ENCODE measurements at places on chromosomes 4 and X.

DNA sequence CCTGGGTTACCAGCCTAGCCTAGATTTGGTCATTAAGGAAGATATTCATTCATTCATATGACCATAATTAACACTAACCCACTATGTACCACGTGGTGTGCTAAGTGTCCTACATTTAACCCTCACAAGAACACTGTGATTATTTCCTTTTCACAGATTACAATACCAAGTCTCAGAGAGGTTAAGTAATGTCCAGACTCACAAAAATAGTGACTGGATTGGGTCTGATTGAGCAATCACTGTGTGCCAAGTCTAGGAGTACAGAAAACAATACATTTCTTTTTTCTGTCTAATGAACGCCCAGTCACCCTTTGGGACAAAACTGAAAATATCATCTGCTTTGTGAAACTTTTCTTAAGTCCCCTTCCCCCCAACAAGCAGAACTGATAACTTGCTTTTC lies 7.6 kb upstream of the DLG3 start:
- DNase-seq: no peak

- no peak for DNase-seq
Observed at GRCh38 chrX:155027509-155028066, 944 bp downstream of the FUNDC2 start.

- DNase-seq: no peak
Observed at GRCh38 chr4:110905367-110905766, 282.5 kb upstream of the PITX2 start.

GRCh38 chr4:129748991-129749390 lies 653.0 kb downstream of the C4orf33 start:
- DNase-seq: no peak

- DNase-seq: no peak
Observed at GRCh38 chr4:108488865-108489264, 131.5 kb upstream of the RPL34 start.

DNA sequence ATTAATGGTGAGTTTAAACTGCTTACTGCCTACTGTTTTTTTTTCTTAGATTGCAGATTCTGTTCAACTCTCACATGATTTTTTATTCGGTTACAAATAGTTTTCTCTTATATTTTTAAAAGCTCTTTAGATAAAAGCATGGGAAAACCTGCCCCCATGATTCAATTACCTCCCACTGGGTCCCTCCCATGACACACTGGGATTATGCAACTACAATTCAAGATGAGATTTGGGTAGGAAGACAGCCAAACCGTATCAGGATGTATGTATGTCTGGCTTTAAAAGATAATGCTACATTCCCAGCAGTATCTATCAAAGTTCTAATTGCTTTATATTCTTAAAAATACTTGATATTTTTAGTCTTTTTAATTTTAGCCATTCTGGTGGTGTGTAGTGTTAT lies 131.5 kb downstream of the JADE1 start:
- no peak for DNase-seq

- no peak for DNase-seq
Observed at GRCh38 chr4:59314637-59315036, 1885.5 kb upstream of the ADGRL3 start.

DNA sequence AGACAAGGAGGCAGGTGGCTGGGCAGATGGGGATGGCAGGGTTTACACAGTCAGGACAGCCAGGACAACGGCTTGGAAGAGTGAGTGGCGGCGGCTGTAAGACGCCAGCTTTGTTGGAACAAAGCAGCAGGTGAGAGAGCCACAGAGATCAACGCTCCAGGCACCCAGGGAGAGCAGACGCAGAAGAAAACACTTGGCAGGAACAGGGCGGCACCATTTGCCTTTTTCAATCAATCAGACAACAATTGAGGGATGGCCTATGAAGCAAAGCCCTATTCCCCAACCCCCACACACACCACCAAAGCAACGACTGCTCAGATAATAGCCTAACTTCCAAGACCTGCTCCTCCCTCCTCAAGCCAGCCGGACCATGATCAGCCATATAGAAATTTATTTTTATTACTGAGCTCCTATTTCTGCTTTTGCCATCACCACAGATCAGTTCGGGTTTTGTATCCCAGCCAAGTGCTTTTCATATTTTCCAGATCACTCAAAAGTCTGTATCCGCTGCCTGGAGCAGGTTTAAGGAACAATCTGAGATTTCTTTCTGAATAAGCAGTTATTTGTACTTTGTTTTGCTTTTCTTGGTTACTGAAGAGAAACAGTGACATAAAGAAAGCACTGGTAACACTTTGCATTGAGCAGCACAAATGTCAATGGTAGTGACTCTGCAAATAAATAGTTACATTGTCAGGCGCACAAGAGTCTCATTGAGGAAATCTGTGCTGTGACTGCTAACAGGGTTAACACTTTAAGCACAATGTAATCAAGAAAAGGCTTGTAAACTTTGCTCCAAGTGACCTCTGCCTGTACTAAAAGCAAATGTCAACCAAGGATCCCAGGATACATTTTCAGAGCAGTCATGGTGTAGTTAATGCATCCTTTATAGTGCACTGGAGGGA lies 81.8 kb upstream of the RBPJ start:
- no peak for DNase-seq

DNA sequence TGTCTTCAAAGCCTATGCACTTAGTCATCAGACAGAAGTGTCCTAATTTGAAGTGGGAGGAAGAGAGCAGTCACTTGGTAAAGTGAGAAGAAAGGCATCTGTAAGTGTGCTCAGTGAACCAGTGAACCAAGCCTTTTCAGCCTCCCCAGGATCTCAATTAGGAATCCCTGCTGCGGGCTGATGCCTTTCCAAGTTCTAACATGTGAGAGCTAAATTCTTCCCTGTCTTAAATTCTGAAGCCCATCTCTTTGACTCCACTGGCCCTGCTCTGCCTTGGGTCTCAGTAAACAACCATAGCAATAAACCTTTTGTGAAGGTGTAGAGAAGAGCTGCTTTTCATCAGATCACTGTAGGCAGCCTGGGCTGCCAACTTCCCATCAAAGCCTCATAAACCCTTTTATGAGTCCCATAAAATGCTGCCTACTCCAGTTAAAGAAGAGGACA lies 701.2 kb upstream of the LCORL start:
- no peak for DNase-seq

GRCh38 chr4:39637586-39638353 lies 895 bp downstream of the SMIM14 start:
- no peak for DNase-seq

GRCh38 chr4:177375372-177375771 lies 65.7 kb downstream of the NEIL3 start:
- no peak for DNase-seq

- no peak for DNase-seq
Observed at GRCh38 chr4:122625156-122625555, 4.3 kb upstream of the IL21 start.

GRCh38 chr4:71198958-71199357 lies 139.9 kb upstream of the SLC4A4 start:
- DNase-seq: no peak

DNA sequence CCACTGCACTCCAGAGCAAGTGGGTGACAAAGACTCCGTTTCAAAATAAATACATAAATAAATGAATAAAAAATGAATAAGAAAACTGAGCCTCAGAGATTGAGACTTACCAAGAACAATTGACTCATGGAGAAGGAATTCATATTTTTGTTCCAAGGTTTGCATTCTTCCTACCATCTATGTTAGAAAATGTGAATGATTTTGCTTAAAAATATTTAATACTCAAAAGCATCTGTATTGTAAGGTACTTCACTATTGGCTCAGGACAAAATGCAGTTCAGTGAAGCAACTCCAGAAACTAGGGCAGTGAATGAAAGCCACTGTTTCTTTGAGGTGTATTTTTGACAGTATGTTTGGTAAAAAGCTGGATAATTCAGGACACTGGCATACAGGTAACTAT lies 54.1 kb downstream of the XAGE2 start:
- no peak for DNase-seq

- no peak for DNase-seq
Observed at GRCh38 chr4:159134429-159134828, 31.6 kb downstream of the RAPGEF2 start.

- DNase-seq: no peak
Observed at GRCh38 chr4:91990726-91991125, 313.0 kb upstream of the GRID2 start.

DNA sequence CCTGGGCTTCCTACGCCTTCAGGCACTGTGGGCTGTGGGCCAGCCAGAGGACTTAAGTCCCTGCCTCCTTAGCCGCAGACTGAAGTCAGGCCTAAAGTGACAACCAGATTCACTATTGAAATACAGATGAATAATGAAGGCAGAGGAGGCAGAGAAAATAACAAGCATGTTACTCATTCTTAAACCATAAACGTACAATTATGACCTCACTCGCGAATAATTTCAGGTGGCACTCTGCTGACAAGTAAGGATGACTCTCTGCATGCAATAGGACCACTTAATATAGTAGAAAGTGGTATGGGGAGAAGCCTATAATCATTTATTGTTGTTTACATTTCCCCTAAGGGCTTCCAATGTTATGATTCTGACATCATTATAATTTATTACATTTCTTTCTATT lies 409.2 kb upstream of the FGF13 start:
- DNase-seq: no peak

DNA sequence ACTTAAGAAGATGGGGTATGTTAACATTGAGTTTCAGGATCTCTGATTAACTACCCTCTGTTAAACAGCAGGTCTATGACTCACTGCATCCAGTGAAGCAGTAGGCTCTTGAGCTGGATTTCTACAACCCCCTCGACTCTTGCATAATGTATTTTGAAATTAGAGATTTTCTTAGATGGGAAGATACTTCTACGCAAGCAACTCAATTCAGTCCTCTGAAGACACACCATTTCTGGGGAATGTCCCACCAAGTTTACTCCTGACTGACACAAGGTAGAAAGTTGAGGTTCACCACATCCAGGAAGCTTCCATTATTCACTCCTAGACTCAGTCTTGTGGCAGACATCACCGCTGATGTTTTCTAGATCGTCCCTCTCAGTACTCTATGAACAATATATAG lies 12.9 kb downstream of the PALLD start:
- no peak for DNase-seq

GRCh38 chr4:155367608-155368007 lies 9.2 kb downstream of the MAP9 start:
- DNase-seq: no peak

GRCh38 chrX:147917700-147918695 lies 6.3 kb downstream of the FMR1 start:
- DNase-seq: no peak

GRCh38 chr4:139483000-139483399 lies 29.1 kb downstream of the RAB33B start:
- DNase-seq: no peak

- no peak for DNase-seq
Observed at GRCh38 chr4:40186665-40187014, 10.2 kb upstream of the RHOH start.

- DNase-seq: no peak
Observed at GRCh38 chrX:112668476-112669409, 11.0 kb downstream of the LHFPL1 start.

- DNase-seq: no peak
Observed at GRCh38 chr4:5010984-5011383, 8.3 kb downstream of the CYTL1 start.
